ENCODE measurements at places on chromosomes 4 and X. TPM values are rescaled to one million over a fixed set of nuclear protein-coding genes. Genes with fewer than 3 reads are reported as not detected.

Gene ARMCX4
- 32.2 TPM for polyA plus RNA-seq

Gene FAM9B
- polyA plus RNA-seq: not detected

Gene ZDHHC15
- polyA plus RNA-seq: 9.3 TPM

Gene CLCN5
- polyA plus RNA-seq: 13.1 TPM

Gene ATP1B4
- polyA plus RNA-seq: not detected

Gene CXCL3
- 1.1 TPM for polyA plus RNA-seq

Gene RBBP7
- 197 TPM for polyA plus RNA-seq

Gene MID1IP1
- polyA plus RNA-seq: 11.1 TPM

Gene MAP3K15
- 0.48 TPM for polyA plus RNA-seq

Gene SHROOM2
- polyA plus RNA-seq: 9.2 TPM

Gene ATP2B3
- 4.4 TPM for polyA plus RNA-seq

Gene KLHL4
- polyA plus RNA-seq: 4.7 TPM

Gene GRIA2
- polyA plus RNA-seq: 823 TPM

Gene ARMCX1
- 84.5 TPM for polyA plus RNA-seq

Gene SMR3B
- not detected for polyA plus RNA-seq

Gene CXCL1
- not detected for polyA plus RNA-seq

Gene THOC2
- polyA plus RNA-seq: 95.4 TPM

Gene PHEX
- polyA plus RNA-seq: 0.59 TPM

Gene PGAM4
- not detected for polyA plus RNA-seq

Gene ARHGAP24
- polyA plus RNA-seq: 2.9 TPM

Gene CT45A10
- polyA plus RNA-seq: not detected

Measured in neural cell (in vitro differentiated cells).